Activated T-helper 1 cell treated with anti-CD3 and anti-CD28 coated beads, Interleukin-2, amount 50 U/mL, for 16 hours (primary cell): ENCODE measurements at places on chromosomes 3 and 15.

DNA sequence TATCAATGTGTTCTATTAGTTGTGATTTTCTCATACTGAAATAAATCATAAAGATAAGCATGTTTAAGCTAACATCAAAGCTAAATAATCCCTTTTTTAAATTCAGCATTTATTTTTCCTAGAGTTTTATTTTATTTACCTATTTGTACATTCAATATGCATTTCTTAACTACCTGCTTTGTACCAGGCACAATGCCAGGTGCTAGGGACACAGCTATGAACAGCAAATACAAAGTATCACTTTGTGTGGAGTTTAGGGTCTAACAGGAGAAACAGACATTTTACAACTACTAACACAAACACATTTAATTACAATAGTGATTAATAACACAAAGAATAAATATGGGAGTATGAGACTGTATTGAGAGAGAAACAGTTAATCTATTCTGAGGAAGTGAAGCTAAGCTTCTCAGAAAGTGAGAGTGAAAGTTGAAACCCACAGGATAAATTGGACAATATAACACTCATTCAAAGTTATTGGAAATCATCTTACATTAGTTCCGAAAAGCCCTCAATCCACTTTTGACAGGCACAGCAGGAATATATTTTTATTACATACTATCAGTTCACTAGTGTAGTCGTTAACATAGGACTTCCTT is 159.6 kb downstream of the GBE1 start:
- DNase-seq, result no peak

- DNase-seq, result no peak
These were observed 59.9 kb upstream of the PPIB start for GRCh38 chr15:64222573-64223366.

- no peak for DNase-seq
These were observed 163.3 kb downstream of the FEZF2 start for GRCh38 chr3:62210011-62210410.

- no peak for DNase-seq
These were observed 54.0 kb downstream of the RUBCN start for GRCh38 chr3:197682713-197683112.

DNA sequence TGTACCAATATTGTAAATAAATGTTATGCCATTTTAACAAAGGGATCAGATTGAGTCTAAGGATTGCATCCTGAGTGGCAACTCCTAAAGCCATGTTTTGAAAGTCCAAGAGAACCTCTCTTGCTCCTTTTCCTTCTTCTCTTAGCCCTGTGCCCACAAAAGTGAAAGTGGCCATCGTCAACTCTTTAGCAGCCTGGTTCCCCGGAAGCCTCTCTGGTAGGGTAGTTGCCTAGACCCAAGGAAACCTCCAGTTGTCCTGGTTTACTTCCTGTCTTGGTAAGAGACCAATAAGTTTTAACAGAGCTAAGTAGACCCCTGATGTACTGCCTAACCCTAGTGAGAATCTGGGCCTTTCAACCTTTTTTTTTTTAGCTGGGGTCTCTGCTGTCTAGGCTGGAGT is 10.2 kb upstream of the ITPKA start:
- no peak for DNase-seq

DNA sequence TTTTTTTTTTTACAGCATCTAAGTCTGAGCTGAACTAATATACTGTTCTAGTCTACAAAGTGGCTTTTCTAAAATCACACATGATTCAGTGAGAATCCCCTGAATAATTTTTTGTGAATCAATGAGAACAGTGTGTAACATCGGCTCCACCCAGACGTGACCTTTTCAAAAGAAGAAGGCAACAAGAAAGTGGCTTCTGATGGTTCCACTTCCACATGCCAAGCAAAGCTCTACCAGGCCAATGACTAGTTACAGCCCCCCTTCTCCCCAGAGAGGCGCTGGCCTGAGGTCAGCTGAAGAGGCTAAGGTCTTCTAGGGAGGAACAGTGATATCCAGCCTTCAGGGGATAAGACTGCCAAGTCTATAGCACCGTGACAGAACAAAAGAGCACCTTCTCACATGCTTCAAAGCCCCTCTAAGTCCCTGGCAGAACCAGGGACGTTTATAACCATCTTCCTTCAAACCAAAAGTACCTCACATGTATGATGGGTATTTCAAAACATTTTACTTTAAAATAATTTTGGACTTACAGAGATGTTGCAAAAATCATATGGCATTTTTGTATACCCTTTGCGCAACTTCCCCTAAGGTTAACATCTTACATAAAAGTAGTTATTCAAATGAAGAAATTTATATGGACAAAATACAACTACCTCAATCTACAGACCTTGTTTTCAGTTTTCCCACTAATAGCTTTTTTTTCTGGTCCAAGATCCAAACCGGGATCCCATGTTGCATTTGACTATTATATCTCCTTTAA is 177.9 kb downstream of the OSBPL10 start:
- no peak for DNase-seq

GRCh38 chr3:37546876-37547275 is 314.8 kb upstream of the CTDSPL start:
- DNase-seq, result no peak
